ENCODE measurements at places on chromosomes 4 and X. TPM values are rescaled to one million over a fixed set of nuclear protein-coding genes. Genes with fewer than 3 reads are reported as not detected.

DNA sequence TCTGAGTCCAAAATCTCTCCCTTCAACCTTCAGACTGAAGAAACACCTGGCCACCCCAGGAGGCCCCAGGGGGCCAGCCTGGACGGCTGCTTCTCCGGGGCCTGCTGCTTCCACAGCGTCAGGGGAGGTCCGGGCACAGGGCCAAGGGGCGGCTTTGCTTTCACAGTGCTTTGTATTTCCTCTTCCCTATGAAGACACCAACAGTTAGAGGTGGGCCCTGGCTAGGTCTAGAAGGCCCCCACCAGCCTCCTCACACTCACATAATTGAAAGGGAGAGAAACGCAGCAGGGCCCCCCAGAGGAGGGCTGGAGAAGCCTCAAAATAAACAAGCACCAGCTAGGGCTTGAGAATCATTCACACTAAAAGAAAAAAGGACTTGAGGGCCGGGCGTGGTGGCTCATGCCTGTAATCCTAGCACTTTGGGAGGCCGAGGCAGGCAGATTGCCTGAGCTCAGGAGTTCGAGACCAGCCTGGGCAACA lies 17.8 kb downstream of the SCD5 start:
- DNase-seq, result peak; percentile 95

GRCh38 chrX:150405576-150405975 lies 42.5 kb downstream of the MAMLD1 start:
- DNase-seq, result no peak

DNA sequence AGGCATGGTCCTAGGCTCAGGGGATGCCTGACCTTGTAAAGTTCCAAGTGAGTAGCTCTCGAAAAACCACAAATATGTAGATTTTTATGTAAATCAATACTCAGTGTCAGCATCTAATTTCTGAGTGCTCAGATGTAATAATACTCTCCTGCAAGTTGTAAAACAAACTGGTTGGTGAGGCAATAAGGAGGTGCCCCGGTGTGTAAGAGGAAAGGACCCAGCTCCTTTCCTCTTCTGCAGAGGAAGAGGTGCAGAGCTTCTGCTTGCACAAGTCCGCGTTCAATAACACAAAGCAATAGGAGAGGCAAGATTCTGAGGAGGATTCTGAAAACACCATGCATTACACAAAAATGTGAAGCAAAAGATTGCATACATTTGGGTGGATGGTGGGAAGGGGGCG lies 43.6 kb upstream of the ENPP6 start:
- no peak for DNase-seq

GRCh38 chr4:95044324-95044837 lies 286.6 kb downstream of the BMPR1B start:
- no peak for DNase-seq

GRCh38 chr4:182019148-182019652 lies 224.0 kb upstream of the TENM3 start:
- DNase-seq, result no peak

DNA sequence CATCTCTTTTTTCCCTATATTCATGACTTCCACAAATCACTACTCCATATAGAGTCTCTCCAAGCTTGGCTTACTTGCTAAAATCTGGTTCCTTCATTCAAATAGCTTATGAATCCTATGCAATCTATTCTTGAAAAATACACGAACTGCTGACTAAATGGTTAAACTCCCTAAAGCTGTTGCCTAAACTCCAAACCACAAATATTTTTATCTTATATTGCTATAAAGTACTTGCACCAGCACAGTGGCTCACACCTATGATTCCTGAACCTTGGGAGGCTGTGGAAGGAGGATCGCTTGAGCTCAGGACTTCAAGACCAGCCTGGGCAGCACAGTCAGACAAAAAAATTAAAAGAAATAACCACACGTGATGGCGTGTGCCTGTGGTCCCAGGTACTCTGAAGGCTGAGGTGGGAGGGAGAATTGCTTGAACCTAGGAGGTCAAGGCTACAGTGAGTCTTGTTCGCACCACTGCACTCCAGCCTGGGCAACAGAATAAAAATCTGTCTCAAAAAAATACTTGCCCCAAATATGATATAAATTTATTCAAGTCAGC lies 2.2 kb downstream of the FBXO8 start:
- DNase-seq, result no peak

GRCh38 chr4:169246957-169247396 lies 23.8 kb downstream of the SH3RF1 start:
- no peak for DNase-seq

DNA sequence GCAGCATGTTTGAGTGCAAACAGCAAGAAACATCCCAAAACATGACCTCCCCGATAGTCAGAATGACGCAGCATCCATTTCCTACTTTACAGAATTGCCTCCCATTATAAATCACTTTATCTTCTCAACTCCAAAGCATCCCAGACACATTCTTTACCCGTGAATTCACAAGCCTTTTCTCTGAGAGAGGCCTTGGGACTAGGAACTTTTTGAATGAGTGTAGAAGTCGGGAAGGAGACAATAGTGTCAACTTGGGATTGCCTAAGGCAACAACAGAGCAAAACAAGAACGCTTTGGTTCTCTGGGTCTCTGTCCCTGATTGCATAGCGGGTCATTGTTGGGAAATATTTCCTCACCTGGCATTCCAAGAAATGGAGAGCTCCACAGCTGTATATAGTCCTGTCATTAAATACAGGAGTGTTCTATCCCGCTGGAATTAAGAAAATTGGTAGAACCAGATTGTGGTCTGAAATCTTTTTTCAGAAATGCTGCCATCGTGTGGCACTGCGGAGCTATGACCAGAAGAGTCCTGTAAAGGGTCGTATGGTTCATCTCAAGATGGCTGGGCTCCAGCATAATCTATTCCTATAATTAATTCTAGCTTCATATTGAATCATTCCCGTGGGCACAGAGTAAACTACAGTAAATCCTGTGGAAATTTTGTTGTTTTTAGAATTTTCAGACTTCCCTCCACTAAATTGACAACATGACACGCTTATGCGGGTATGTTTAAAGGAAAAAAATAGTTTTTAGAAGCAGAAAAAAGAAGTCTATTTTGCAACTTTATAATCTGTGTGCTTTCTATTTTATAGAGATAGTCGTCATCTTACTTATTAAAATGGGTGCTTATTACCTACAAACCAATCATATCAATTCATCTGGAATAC lies 2.0 kb upstream of the SPP1 start:
- DNase-seq, result peak; percentile 90

- no peak for DNase-seq
Observed at GRCh38 chr4:109826719-109827118, 1.1 kb upstream of the RRH start.

DNA sequence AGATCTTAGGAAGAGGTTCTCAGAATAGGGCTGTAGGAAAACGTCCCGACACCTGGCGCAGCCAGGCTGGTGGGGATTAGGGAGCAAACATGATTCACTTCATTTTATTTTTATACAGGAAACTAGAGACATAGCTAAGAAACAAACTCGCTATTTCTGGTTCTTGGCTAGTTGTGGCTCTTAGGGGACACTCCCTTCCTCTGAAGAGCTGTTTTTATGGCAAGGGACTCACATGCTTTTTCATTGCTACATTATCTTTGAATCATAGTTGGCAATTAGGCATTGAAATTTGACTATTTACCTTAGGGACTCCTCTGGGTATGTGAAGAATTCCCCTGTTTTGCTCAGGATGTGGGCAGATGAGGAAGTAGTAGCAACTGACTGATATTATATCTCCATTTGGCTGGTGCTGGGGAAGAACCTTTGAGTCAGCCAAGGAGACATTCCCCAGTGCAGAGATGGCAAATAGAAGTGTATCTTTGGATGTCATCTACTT lies 174.5 kb downstream of the SMIM20 start:
- DNase-seq, result no peak

DNA sequence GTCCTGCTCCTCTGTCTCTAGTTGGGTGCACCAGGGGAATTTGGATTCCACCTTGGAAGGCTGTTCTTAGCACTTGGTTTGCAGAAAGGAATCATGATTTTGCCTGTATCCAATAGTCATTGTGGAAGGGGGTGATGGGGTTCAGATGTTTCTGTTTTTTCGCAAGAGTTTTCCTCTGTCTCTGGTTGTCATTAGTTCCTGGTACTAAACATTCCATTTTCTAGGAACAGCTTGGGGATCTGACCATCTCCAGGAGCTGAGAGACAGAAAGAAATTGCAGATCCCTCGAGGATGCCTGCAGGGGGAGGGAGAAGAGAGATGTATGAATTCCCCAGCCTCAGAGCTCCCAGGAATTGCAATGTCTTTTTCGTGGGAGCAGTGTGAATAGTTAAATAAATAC lies 70.9 kb downstream of the CYTL1 start:
- DNase-seq, result no peak

DNA sequence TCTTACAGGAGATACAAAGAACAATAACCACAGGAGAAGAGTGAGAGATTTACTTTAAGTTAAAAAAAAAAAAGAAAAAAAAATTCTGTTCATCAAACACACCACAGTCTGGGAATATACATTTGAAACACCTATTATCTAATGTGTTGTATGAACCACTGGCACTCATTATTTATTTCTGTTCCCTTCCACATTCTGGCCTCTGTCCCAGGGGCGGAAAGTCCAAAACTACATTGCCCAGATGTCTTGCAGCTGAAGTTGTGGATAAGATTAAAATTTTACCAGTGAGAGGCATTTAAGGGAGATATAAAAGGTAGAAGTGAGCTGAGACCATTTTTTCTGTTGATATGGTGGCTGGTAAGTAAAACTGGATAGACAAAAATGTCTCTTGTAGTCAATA lies 56.2 kb downstream of the SCLT1 start:
- no peak for DNase-seq

DNA sequence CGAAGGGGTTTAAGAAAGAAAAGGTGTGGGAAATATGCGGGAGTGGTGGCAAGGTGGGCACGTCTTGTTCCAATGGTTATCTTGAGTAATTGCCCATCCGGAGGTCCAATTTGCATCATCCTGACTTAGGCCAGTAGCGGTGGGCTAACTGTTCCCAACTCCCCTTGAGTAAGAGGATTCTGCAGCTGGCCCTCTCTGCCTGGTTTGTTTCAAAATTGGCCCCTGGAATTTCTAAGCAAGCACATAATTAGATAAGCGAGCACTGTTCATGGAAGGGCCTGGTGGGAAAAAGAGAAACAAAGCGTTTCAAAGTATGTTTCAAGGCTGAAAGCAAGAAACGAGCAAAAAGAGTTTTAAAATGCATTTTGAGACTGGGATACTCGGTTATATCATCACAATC lies 198.2 kb downstream of the CEP135 start:
- DNase-seq, result no peak

DNA sequence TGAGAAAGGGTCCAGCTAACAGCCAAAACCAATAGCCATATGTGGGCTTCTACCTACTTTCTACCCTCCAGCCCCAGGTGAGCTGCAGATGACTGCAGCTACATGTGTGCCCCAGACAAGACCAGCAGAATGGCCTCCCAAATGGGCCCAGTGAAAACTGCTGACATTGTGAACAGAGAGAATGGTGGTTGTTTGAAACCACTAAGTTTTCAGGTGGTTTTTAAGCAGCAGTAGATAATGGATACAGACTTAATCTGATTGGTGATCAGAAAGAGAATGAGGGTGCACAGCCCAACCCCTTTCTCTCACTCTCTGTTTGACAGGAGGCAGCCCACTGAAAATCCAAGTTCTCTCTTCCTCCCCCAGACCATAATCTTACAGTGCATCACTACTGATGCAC lies 42.5 kb upstream of the BBS12 start:
- DNase-seq, result no peak

DNA sequence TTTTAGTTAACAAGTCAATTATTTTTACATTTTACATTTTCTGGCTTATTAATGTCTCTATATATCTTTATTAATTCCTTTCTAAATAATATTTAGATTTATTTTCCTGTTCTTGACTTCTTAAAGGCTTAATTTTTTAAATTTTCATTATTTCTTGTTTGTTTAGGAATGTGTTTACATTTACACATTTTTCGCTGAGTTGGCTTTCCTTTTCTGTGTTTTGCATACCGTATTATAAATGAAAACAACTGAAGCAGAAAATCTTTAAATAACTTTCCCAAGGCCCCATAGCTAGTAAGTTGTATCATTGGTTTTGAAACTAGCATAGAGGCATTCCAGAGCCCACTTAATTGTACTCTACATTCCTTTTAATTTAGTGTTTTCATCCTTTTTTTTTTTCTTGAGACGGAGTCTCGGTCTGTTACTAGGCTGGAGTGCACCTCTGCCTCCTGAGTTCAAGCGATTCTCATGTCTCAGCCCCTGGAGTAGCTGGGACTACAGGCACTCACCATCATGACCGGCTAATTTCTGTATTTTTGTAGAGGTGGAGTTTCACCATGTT lies 261.6 kb downstream of the IQCM start:
- DNase-seq, result no peak

- no peak for DNase-seq
Observed at GRCh38 chr4:98338761-98339438, 77.7 kb downstream of the RAP1GDS1 start.

GRCh38 chrX:10104958-10105658 lies 51.7 kb upstream of the CLCN4 start:
- no peak for DNase-seq

DNA sequence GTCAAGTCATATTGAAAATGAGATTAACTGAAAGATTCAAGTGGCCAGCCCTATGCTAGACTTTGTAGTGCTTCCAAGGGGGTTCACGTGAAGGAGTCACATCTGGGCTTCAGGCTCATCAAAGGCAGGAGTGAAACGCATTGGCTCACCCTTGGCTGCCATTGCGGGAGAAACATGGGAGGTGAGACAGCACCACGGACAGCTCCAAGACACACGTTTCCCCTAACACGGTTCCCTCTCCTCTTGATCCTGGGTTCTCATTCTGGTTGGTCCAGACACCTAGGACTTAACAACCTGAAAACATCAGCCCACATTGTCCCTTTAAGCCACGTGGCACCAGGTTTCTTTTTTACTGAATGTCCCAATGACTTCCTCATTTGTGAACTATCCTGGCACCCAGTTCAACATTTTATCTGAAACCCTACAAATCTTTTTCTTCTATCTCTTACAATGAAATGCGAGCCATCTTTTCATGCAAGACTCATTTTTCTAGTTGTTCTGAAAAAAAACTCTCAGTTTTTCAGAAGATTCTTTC lies 279.0 kb upstream of the VCX3A start:
- DNase-seq, result no peak

PITX2 gene
- total RNA-seq, result 21.7 TPM

MAGEA1 gene
- total RNA-seq, result not detected

SMR3B gene
- total RNA-seq, result not detected

NFKB1 gene
- 35.0 TPM for total RNA-seq

TEX13A gene
- total RNA-seq, result not detected

AMBN gene
- total RNA-seq, result not detected

EDA2R gene
- 2.1 TPM for total RNA-seq

RTL9 gene
- 0.11 TPM for total RNA-seq

FABP2 gene
- total RNA-seq, result not detected

ADGRG2 gene
- total RNA-seq, result 0.11 TPM

ANXA3 gene
- 125 TPM for total RNA-seq

CSTF2 gene
- 28.3 TPM for total RNA-seq

SPANXN4 gene
- not detected for total RNA-seq
